ENCODE measurements at places on chromosomes 16 and 17. TPM values are rescaled to one million over a fixed set of nuclear protein-coding genes. Genes with fewer than 3 reads are reported as not detected.

PRPF8 gene
- total RNA-seq, result 172 TPM

SPEM3 gene
- total RNA-seq, result not detected

AGRP gene
- not detected for total RNA-seq

IKZF3 gene
- 1.8 TPM for total RNA-seq

ANTKMT gene
- 83.1 TPM for total RNA-seq

FA2H gene
- total RNA-seq, result 51.0 TPM

GPR139 gene
- not detected for total RNA-seq

ATP6V0C gene
- total RNA-seq, result 240 TPM

TBC1D3H gene
- total RNA-seq, result not detected

KRTAP2-1 gene
- total RNA-seq, result not detected

OTOA gene
- not detected for total RNA-seq

GOT2 gene
- total RNA-seq, result 117 TPM

SMIM5 gene
- 39.9 TPM for total RNA-seq

NME2 gene
- 428 TPM for total RNA-seq

KATNIP gene
- 23.6 TPM for total RNA-seq

C17orf78 gene
- total RNA-seq, result not detected

CTF1 gene
- total RNA-seq, result 0.72 TPM

CACNG5 gene
- not detected for total RNA-seq

TMEM100 gene
- 2.8 TPM for total RNA-seq

HBA2 gene
- total RNA-seq, result 64.9 TPM

PERCC1 gene
- total RNA-seq, result 0.27 TPM

TAT gene
- 2.2 TPM for total RNA-seq

KDM6B gene
- 32.7 TPM for total RNA-seq

LGALS9B gene
- 25.8 TPM for total RNA-seq

HS3ST3B1 gene
- 1.1 TPM for total RNA-seq

CMTM3 gene
- 4.0 TPM for total RNA-seq

PIRT gene
- 1.5 TPM for total RNA-seq

RPS6KB1 gene
- 24.1 TPM for total RNA-seq

PLA2G10 gene
- 30.5 TPM for total RNA-seq

COQ7 gene
- 28.4 TPM for total RNA-seq

CTDNEP1 gene
- 124 TPM for total RNA-seq

ARL5C gene
- not detected for total RNA-seq

CD300E gene
- total RNA-seq, result 1.2 TPM

PYDC1 gene
- not detected for total RNA-seq

VASN gene
- total RNA-seq, result 2.7 TPM

KCNJ18 gene
- not detected for total RNA-seq

GP1BA gene
- total RNA-seq, result not detected

GP2 gene
- total RNA-seq, result 31.1 TPM

OR1F1 gene
- total RNA-seq, result not detected
